ENCODE measurements at places on chromosomes 13 and 19.

GRCh38 chr13:49213997-49214916 is 5.9 kb upstream of the MLNR start:
- no peak for DNase-seq

DNA sequence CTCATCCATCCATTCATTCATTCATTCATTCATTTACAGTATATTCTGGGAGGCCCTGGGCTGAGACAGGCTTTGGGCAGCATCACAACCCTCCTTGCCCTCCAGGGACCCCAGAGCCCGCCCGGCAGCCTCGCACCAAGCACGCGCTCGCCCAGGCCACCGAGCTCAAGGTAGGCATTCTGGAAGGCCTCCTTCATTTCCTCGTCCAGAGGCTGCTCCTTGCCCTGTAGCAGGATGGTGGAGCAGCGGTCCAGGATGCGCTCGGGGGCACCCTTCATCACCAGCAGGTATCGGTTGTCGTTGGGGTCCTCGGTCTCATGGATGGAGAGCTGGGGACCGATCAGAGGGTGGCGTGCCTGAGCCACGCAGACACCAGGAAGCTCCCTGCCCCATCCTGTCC is 15.6 kb downstream of the ATP1A3 start:
- DNase-seq = no peak

DNA sequence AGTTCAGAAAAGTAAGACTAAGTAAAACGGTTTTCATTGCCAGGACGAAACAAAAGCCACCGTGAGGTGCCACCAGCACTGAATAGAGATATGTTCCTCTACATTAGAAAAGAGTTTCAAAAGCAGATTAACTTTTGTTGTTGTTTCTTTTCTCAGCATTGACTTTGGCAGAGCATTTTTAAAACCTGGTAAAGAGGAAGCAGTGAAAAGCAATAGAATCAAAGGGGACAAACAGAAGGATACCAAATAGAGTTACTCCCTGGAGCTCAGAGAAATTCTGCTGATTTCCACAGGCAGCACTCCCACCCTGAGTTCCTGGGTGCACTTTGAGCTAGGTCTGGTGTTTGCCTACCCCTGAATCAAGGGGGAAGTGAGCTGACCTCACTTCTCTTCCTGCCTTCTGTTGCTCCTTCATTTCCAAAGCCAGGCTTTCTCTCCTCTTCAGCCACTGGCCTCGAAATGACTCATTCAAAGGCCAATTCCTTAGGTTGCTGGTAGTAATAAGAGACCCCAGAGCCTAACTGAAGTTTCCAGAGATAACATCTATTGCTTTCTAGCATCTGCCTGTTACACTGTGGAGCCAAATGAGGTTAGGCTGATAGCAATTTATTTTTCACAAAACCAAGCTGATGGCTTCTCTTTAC is 11.3 kb upstream of the ERICH6B start:
- no peak for DNase-seq

GRCh38 chr13:107842562-107843180 is 372.7 kb downstream of the LIG4 start:
- DNase-seq = no peak

- DNase-seq = no peak
Measured at GRCh38 chr13:79445968-79446645, 34.8 kb upstream of the NDFIP2 start.

DNA sequence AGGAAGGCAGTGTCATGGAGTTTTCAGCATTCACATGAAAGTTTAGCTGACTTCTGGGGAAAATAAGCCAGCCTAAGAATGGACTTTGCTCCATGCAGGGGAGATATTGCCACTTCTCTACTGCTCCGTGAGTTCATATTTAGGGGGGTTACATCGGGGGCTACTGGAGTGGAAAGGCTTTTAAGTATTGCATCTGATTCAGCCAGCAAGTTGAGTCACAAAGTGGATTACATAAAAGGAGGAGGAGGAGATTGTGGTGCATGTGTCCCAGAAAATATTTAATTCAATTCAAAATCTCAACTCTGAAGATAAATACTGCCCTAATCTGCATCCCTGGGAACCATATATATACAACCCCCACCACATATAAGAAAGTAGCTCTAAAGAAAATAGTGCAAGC is 617.2 kb downstream of the DCT start:
- DNase-seq = no peak

GRCh38 chr13:83538636-83539035 is 343.6 kb downstream of the SLITRK1 start:
- no peak for DNase-seq

- no peak for DNase-seq
Measured at GRCh38 chr13:37534181-37534580, 64.4 kb downstream of the POSTN start.

- no peak for DNase-seq
Measured at GRCh38 chr19:7839476-7839875, 9.5 kb downstream of the EVI5L start.

- no peak for DNase-seq
Measured at GRCh38 chr19:54153731-54154326, 5.7 kb downstream of the LENG1 start.

GRCh38 chr19:48881741-48882657 is 9.8 kb downstream of the PPP1R15A start:
- peak; percentile 60 for DNase-seq

GRCh38 chr13:102402290-102402689 is 442 bp upstream of the FGF14 start:
- no peak for DNase-seq

GRCh38 chr19:51098365-51099046 is 9.7 kb downstream of the CTU1 start:
- peak; percentile 49 for DNase-seq

DNA sequence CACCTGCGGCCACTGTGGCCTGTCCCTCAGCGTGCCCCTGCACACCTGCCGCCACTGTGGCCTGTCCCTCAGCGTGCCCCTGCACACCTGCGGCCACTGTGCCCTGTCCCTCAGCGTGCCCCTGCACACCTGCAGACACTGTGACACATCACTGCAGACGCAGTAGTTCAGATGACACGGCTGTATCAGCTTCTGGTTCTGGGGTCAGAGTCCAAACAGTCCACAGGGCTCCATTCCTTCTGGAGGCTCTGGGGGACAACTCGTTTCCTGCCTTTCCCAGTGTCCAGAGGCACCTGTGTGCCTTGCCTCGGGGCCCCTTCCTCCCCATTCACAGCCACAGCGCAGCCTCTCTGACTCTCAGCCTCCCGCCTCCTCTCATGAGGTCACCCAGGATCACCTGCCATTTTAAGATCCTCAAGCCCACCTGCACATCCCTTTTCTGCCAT is 5.5 kb downstream of the SF3A2 start:
- DNase-seq = no peak

GRCh38 chr19:46303691-46304397 is 7.0 kb downstream of the HIF3A start:
- DNase-seq = no peak

- DNase-seq = no peak
Measured at GRCh38 chr13:73074014-73074413, 15.2 kb downstream of the KLF5 start.

All from CD4-positive, alpha-beta T cell treated with Interferon alpha-2 for 1 hour (primary cell).